GM06990 (cell line): ENCODE measurements at places on chromosomes 7 and 10.

GRCh38 chr10:29784175-29784773, 149.5 kb upstream of the SVIL start:
- no peak for DNase-seq

- DNase-seq: no peak
Measured at GRCh38 chr10:121600611-121601010, 2.4 kb upstream of the FGFR2 start.

DNA sequence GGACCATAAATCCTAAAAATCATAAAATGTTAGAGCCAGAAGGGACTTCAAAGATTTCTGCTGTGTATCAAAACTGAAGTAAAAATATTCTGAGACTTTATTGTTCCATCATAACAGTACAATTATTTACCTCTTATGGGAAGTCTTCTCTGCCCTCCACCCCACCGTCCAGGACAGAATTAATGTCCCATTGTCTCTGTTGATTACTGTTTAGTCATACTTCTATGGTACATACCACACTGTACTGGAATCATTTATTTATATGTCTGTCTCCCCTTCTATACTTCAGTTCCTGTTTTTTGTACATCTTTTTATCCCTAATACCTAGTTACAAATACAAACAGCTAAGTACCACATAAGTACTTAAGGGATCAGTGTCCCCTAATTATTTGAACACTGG, 91.4 kb upstream of the CAPZA2 start:
- DNase-seq: no peak

GRCh38 chr7:44776211-44776610, 20.3 kb upstream of the PPIA start:
- DNase-seq: no peak
